Stimulated activated CD8-positive, alpha-beta memory T cell treated with anti-CD3 and anti-CD28 coated beads, Interleukin-4, amount 100 ng/mL, for 48 hours (primary cell): ENCODE measurements at places on chromosomes 12 and 14.

- DNase-seq, result no peak
Measured at GRCh38 chr12:57514720-57515407, 5.5 kb downstream of the DDIT3 start.

DNA sequence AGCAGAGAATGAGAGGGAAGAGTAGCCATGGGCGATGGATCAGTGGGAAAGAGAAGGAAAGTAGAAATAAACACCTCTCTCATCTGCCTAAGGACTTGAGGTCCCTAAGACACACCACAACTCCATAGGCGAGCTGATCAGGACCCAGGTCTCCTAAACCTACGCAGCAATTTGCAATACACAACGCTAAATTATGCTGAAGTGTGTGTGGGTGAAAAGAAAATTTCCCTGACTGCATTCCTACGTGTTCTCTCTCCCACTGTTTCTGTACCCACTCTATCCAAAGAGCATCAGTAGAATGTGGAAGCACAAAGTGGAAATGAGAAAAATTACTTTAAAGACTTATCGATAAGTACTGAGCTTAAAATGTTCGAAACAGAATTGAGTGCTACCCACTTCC lies 88.9 kb downstream of the RPS29 start:
- no peak for DNase-seq

DNA sequence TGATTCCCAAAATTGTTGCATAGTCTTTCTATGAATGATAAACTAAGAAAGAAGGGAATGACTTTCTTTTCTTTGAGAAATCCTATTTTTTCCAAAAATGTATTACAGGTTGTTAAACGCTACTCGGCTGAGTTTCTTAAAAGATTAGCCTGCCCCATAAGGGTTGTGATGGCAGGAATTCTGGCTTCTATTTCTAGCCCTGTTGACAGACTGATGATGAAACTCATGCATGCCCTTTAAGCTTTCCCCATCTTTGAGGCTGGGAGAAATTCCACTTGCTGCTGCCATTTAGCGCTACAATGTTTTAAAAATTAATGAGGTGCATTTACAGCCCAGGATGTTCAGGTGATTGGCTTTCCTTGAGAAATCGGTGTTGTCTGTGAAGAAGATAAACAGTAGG lies 33.2 kb upstream of the RASSF3 start:
- no peak for DNase-seq

GRCh38 chr12:54561164-54561563 lies 11.8 kb downstream of the PDE1B start:
- peak; percentile 46 for DNase-seq

- no peak for DNase-seq
Measured at GRCh38 chr14:90678420-90678819, 137.8 kb downstream of the TTC7B start.

DNA sequence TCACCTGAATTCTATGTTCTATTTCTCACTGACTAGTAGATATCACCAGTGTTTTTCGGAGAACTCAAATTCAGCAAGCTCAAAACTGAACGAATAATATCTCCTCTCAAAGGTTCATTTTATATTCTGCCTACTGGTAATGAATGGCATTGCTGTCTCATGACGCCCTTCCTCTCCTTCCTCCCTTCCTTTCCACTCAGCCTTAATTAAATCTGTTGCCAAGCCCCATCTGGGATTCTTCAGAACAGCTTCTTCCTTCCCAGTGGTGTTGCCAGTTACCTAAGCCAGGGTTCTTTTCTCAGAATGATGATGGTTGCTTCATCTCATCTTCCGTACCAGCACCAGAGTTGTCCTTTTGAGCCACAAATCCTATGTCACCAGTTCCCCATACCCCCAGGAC lies 143.2 kb downstream of the SYNE2 start:
- no peak for DNase-seq

DNA sequence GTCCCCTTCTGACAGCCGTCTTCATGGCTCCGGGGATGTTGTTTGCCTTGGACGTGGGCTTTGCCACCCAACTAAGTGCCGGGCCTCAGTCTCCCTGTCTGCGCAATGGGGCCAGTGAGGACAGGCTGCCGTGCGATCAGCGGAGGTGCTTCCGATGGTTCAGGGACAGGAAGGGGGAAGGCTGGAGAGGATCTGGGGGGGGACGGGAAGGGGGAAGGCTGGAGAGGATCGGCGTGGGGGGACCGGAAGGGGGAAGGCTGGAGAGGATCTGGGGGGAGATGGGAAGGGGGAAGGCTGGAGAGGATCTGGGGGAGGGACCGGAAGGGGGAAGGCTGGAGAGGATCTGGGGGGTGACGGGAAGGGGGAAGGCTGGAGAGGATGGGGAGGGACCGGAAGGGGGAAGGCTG lies 3.4 kb downstream of the MMP17 start:
- DNase-seq, result no peak

DNA sequence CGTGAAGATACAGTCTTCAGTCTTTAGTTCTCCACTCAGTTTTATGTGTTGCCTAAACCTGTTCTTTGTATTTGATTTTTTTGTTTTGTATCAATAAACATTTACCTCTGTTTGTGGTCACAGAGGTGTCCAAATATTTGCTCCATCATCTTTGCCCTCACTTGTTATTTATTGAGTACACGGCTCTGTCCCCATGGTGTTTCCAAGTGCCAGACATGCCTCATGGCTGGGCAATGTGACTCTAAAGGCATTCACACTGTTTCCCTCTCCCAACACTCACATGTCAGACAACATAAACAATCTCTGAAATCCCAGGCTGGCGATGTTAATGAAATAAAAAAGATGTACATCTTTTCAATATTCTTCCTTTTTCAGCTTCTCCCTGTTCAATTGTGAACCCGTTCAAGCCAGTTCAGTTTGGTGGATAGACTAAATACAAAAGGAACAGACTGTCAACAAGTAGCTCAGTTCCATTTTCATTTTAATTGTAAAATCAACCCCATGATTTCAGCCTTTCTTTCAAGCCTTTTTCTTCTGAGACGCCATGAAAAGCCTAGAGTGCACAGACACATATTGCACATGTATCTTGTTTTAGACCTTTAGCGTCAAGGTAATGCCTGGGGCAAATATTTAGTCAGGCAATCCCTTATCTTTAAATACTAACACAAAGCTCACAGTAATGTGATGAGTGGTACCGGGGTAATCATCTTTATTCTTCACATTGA lies 680.7 kb downstream of the GALC start:
- DNase-seq, result no peak

- no peak for DNase-seq
Measured at GRCh38 chr12:107593713-107594381, 91.8 kb upstream of the PWP1 start.

- DNase-seq, result no peak
Measured at GRCh38 chr14:74864198-74864597, 11.7 kb downstream of the PROX2 start.
